Panc1 (cell line): ENCODE measurements at places on chromosomes 16 and 17.

DNA sequence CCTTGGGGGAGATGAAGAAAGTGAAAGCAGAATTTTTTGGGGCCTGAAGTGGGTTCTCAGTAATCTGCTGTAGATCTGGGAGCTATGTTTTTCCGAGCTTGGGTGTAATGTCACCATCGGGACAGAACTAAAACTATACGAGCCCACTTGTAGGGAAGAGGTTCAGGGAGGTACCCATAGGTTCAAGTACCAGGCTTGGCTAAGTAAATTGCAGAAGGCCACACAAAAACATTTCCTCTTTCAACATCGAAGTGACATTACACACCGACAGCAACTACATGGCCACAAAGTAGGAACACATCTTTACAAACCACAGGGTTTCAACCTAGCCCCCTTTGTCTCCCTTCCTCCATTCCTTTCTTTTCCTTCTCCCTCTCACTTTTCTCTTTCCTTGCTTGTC lies 10.2 kb upstream of the ASIC2 start:
- DNase-seq, result no peak

DNA sequence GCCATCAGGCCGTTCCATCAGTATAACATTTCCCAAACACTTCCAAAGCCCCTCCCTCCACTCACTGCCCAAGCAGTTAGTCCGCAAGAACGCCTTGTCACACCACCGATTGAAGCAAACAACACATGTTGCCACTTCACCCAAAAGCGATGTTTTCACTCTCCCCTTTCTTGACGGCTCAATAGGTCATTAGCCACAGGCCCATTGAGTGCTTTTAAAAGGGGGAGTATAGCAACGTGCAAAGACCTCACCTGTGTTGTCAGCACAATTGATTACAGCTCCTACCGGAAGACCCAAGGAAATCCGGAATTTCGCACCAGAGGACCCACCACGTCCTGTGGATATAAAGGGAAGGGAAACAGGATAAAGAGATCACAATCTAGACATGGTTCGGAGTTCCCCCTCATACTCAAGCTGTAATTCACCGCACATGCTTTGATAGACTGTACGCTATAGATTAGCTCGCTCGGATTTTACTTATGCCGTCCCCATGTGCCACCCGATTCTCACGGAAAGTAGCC lies 690 bp downstream of the RPL23 start:
- DNase-seq, result no peak

DNA sequence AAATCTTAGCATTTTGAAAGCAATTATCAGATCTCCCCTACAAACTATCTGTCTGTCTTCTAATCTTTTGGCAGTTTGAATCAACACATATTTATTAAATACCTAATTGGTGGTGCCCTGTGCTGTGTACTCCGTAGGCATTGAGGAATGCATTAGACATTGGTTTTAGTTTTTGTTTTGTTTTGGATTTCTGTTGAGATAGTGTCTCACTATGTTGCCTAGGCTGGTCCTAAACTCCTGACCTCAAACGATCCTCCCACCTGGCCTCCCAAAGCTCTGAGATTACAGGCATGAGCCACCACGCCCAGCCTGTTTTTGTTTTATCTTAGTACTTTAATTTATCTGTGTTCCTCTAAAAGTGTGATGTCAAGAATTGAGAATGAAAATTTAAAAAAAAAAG lies 124.8 kb upstream of the RBL2 start:
- no peak for DNase-seq

DNA sequence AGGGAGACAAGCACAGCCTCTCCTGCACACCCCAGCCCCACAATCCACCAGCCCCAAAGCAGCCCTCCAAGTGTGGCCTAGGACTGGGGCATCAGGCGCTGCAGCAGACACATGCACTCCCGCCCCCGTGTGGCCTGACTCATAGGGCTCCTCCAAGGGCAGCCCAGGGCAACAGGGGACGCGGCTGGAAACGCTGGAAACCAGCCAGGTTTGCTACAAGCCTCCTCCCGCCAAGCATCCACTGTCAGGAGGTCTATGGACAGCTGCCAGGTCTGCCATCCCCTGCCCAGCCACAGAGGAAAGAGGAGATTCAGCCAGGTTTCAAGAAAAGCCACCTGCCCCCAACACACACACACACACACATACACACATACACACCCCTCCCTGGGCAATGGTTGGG lies 25.8 kb downstream of the SRCIN1 start:
- DNase-seq, result no peak

DNA sequence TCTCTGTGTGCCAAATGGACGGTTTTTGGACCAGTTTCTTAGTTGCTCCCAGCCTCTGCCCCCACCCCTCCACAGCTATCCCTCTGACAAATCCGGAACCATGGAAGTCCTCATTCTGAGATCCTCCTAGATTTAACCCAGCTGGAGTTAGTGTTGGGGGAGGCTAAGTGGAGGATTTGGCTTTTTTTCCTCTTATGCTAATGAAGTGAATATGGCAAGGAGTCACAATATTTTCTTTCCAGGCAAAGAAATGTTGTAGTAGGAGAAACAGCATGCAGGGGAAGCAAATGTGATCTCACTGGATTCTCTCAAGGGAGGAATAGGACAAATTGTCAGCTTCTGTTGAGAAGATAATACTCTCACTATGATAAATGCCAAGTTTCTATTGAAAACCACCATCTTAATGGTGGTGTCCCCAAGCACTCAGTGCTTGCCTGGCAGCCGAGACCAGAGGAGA lies 159.5 kb downstream of the MSI2 start:
- no peak for DNase-seq

DNA sequence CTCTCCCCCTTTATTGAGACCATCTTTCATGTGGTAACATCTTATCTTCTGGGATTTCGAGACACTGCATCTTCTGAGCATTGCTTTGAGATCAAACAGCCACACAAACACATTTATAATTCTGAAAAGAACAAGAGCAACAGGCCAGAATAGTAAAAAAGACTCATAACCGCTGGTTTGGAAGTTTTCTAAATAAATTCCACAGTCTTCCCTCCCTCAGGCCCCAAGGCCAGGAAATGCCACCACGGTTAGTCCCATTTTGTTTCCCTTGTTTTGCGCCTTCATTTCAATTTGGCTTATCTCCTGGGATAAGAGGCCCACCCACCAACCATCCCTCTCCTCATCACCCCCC lies 25.3 kb downstream of the LITAF start:
- no peak for DNase-seq

GRCh38 chr17:31269578-31269983 lies 27.5 kb downstream of the OMG start:
- DNase-seq, result peak; percentile 24

GRCh38 chr17:60403962-60404361 lies 12.0 kb upstream of the USP32 start:
- no peak for DNase-seq

GRCh38 chr17:45117334-45117733 lies 15.0 kb downstream of the PLCD3 start:
- DNase-seq, result no peak

- DNase-seq, result no peak
Measured at GRCh38 chr17:68424861-68425260, 32.4 kb downstream of the WIPI1 start.

GRCh38 chr16:2952679-2953078 lies 11.4 kb upstream of the KREMEN2 start:
- DNase-seq, result no peak

DNA sequence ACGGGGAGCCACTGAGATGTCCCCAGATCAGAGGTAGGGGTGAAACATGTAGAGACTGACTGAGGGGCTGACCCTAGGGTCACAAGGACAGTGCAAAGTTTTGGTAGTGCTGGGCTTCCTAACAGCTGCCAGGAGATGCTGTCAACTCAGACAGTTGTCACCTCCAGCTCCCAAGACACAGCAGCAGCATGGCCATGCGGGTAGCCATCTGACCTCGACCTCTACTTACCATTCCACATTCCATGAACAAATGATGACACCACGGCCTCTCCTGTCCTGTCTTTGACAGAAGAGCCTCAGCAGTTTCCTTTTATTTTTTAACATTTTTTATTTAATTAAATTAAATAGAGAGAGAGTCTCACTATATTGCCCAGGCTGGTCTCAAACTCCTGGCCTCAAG lies 65.3 kb upstream of the NFAT5 start:
- DNase-seq, result no peak

GRCh38 chr16:66272461-66272860 lies 94.0 kb upstream of the CDH5 start:
- DNase-seq, result no peak

DNA sequence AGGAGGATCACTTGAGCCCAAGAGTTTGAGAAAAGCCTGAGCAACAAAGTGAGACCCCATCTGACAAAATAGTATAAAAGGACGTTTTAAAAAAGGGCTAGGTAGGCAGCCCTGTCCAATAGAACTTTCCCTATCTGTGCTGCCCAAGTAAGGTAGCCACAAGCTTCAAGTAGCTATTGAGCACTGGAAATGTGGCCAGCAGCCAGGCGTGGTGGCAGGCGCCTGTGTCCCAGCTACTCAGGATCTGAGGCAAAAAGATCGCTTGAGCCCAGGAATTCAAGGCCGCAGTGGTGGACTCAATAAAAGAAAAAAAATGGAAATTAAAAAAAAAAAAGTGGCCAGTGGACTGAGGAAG lies 1.5 kb upstream of the NQO1 start:
- no peak for DNase-seq

- DNase-seq, result no peak
Measured at GRCh38 chr16:82808036-82808435, 181.3 kb downstream of the CDH13 start.

DNA sequence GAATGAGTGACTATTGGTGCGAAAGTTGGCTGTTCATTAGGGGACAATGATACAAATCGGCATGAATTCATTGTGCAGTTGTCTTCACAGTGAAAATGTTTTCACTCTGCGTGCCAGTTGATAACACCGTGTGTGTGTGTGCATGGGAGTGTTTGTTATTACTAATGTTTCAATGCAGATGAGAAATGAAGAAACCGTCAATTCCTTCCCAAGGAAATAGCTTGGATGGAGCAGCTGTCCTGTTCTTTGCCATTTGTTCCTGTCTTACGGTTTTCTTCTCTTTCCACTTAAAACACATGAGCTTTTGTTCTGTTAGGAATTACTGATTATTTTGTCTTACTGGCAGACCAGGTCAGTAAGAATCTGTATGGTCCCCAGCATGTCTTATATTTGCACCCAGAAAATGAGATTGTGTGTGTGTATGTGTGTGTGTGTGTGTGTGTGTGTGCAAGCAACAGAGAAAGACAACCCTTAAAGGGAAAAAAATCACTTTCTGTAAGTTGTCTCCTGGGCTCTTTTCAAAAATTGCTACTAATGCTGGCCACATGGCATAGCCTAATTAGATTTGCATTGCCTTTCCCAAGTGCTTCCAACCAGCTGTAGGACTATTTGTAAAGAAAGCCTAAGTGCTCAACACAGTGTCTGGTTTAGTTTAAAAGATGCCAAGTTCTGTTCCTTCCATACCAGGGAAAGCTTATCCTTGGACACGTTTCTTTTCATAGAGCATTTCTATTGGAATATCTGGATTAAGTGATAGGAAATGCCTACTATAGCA lies 23.8 kb downstream of the SHISA9 start:
- no peak for DNase-seq

GRCh38 chr16:86985648-86986015 lies 331.6 kb downstream of the C16orf95 start:
- DNase-seq, result no peak

GRCh38 chr16:67727521-67728485 lies 8.7 kb upstream of the GFOD2 start:
- DNase-seq, result no peak

DNA sequence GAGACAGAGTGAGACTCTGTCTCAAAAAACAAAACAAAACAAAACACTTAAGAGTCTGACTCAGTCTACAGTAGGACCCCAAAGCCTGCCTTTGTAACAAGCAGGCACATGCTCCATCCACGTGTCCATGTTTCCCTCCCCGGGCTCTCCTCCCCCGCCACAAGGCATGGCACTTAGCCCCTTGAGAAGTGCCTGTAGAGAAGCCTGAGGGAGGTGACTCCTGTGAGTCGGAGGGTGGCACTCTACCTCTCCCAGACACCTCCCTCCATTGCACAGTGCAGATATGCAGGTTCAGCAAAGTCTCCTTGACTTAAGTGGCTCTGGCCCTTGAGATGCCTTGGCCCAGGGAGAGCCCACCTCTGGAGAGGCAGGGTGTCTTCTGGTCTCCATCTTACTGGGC lies 6.8 kb downstream of the FHOD1 start:
- DNase-seq, result no peak

GRCh38 chr17:81383504-81384421 lies 11.5 kb upstream of the BAHCC1 start:
- no peak for DNase-seq

DNA sequence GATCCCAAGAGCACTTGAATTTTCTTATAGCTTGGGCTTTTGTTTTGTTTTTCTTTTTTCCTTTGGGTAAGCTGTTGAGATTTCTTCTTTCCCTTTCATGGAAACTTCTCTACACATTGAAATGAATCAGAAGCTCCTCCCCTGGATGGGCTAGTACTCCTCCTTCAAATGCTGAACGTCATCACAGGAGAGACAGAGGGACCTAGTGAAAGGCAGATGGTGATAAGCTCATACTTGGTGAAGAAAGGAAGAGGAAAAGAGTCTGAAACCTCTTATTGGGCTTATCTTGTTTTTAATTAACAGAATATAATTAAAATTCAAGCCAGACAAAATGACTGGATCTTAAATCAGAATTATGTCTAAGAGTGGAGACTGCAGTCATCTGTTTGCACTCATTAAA lies 147.3 kb downstream of the SNX11 start:
- no peak for DNase-seq

DNA sequence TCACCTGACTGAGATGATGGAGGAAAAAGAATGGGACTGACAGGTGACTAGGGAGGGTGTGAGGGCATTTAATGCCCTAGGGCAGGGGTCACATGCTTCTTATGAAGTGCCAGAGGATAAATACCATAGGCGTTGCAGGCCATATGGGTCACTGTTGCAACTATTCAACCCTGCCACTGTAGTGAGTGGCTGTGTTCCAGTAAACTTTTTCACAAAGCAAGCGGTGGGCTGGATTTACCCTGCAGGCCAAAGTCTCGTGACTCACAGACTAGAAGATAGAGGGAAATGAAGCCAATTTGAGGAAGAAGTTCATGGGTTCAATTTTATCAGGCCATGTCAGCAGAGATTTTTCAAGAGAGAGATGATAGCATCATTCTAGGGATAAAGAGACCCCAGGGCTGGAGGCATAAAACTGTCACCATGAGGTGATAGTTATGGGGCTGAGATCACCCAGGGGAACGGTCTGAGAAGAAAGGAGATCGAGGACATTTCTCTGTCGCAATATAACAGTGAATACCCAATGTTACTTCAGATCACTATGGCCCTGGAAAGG lies 8.6 kb downstream of the ARHGAP17 start:
- DNase-seq, result no peak

GRCh38 chr16:1596516-1596915 lies 15.4 kb downstream of the IFT140 start:
- no peak for DNase-seq

GRCh38 chr16:25419681-25420080 lies 162.0 kb upstream of the ZKSCAN2 start:
- no peak for DNase-seq

GRCh38 chr17:76088041-76088867 lies 9.3 kb downstream of the ZACN start:
- no peak for DNase-seq

DNA sequence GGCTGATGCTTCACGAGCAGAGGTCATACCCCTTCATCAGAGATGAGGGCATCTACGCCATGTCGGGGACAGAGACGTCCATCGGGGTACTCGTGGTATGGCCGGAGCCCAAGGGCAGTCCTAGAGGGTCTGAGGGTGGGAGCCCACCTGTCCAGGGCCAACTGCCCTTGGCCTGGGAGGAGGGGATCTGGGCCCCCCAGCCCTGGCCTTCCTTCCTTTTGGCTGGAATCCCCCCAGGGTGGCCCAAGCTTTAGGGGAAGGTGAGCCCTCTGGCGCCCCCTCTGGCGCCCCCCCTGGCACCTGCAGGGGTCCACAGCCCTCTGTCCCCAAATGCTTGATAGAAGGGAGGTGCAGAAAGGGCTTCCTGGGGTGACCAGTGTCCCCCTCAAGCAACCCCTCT lies 69.3 kb downstream of the SCNN1B start:
- no peak for DNase-seq
